ENCODE measurements at places on chromosomes 3 and 15. TPM values are rescaled to one million over a fixed set of nuclear protein-coding genes. Genes with fewer than 3 reads are reported as not detected.
A peak's percentile ranks its signal among the peaks of the same experiment; 100 is the strongest.

PLA2G4B gene
- 13.1 TPM for total RNA-seq

BNC1 gene
- 0.67 TPM for total RNA-seq

FANCD2 gene
- 27.1 TPM for total RNA-seq

COX17 gene
- total RNA-seq, result 35.4 TPM

GRCh38 chr3:49683162-49683561 lies 6.1 kb downstream of the MST1 start:
- peaks cover 3% of the 10 kb centered on the region for H3K27me3 ChIP-seq
- DNase-seq, result no peak
- no peak overlapping the region for H3K27ac ChIP-seq
- no peak overlapping the region for H3K4me3 ChIP-seq
- H3K36me3 ChIP-seq, result peaks cover 10% of the 10 kb centered on the region

DNA sequence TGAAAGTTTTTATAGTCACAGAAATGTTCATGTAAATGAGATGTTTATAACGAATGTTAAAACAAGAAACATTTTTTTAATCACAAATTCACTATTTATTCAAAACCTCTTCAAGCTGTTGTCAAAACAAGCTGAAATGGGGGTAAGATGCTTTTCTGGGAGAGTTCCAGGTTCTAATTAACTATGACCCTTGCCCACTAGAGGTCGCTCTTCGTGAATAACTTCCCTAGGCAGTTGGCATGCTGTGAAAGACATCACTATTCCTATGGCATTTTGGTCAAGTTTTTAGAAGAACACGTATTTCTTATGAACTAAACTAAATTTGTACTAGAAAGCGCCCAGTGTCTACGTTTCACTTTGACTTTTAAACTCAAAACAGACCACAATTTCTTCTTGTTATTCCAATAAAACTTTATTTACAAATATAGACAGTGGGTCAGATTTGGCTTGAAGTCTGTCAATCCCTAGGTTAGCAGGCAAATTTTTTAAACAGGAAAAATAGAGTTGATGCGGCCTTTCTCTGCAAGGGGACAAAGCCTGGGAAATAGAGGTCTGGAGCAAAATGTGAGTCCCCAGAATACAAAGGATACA lies 62.8 kb upstream of the CMTM8 start:
- peaks cover 9% of the 10 kb centered on the region for H3K36me3 ChIP-seq
- no peaks in the 10 kb centered on the region for H3K27me3 ChIP-seq
- DNase-seq, result peak; percentile 34
- H3K27ac ChIP-seq, result no peak overlapping the region
- H3K4me1 ChIP-seq, result peaks cover 1% of the 10 kb centered on the region
- no peak overlapping the region for H3K4me3 ChIP-seq

DNA sequence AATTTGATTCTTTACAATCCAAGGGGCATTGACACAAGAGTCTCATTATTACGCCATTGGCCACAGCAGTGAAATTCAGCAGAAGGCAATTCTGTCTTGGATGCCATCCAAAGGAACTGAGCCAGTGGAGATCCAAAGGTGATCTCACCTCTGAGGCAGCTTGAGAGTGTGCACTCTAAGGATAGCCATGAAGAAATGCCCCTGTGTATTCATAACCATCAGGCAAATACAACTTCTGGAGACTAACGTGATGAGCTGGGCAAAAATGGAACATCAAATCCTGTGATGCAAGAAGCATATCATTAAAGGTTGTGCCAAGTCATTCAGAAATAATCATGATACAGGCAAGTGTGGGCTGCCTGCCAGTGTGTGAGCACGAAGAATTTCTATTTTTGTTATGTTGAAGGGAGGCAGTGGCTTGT lies 41.4 kb downstream of the ROBO2 start:
- H3K4me3 ChIP-seq, result no peak overlapping the region
- H3K27ac ChIP-seq, result no peak overlapping the region
- no peak for DNase-seq
- H3K27me3 ChIP-seq, result no peaks in the 10 kb centered on the region

DNA sequence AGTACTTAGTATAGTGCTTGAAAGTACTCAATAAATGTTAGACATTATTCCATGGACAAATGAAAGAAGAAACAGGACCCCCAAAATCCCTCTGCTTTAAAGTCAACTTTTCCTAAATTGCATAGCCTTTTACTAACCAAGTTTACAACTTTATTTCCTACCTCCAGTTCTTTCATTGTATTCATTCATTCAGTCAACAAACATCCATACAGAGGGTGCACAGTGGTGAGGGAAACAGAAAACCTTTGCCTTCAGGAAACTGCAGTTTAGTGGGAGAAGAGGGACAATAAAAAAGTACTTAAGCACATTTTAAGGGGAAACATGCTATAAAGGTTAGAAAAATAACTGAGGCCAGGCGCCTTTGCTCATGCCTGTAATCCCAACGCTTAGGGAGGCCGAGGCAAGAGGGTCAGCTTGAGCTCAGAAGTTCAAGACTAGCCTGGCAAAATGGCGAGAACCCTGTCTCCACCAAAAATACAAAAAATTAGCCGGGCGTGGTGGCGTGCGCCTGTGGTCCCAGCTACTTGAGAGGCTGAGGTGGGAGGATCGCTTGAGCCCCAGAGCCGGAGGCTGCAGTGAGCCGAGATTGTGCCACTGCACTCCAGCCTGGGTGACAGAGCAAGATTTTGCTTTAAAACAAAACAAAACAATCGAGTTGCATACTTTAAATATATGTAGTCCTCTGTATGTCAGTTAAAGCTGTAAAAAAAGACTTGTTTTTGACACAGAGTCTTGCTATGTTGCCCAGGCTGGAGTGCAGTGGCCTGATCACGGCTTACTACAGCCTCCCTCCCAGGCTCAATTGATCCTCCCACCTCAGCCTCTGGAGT lies 1.1 kb upstream of the DENND4A start:
- H3K4me3 ChIP-seq, result peak overlapping the region; percentile 85
- peak overlapping the region; percentile 99 for H3K27ac ChIP-seq
- DNase-seq, result no peak
- H3K4me1 ChIP-seq, result peaks cover 28% of the 10 kb centered on the region
- no peaks in the 10 kb centered on the region for H3K27me3 ChIP-seq
- H3K36me3 ChIP-seq, result no peaks in the 10 kb centered on the region
